ENCODE measurements at places on chromosomes 5 and 9. TPM values are rescaled to one million over a fixed set of nuclear protein-coding genes. Genes with fewer than 3 reads are reported as not detected.

Gene FSD1L
- 3.0 TPM for total RNA-seq

Gene KIF4B
- 0.05 TPM for total RNA-seq

Gene MRPS30
- 73.3 TPM for total RNA-seq

Gene CDC14B
- total RNA-seq: 1.5 TPM

Gene KCNMB1
- total RNA-seq: not detected

Gene TAF1L
- 0.02 TPM for total RNA-seq

Gene CDKN2B-AS1
- 0.23 TPM for total RNA-seq

Gene ARHGEF39
- 23.1 TPM for total RNA-seq

Gene ADAMTSL1
- not detected for total RNA-seq

Gene TAF11L10
- not detected for total RNA-seq

Gene UIMC1
- total RNA-seq: 50.4 TPM

Gene RLN2
- total RNA-seq: 4.9 TPM

Gene CFAP157
- total RNA-seq: not detected

Gene GPR150
- 0.46 TPM for total RNA-seq

Gene PKD2L2
- 0.30 TPM for total RNA-seq

Gene KIAA0825
- total RNA-seq: 1.3 TPM

Gene KCNT1
- total RNA-seq: not detected

Gene LCN15
- total RNA-seq: not detected

Gene ANKRD33B
- total RNA-seq: 4.9 TPM

Gene OLFML2A
- not detected for total RNA-seq

Gene COL23A1
- total RNA-seq: not detected

Gene ITGA1
- 3.9 TPM for total RNA-seq

Gene PTGS1
- not detected for total RNA-seq

Gene CCDC192
- total RNA-seq: not detected

Gene FCHSD1
- 32.9 TPM for total RNA-seq

Gene TMEFF1
- not detected for total RNA-seq

Gene SOX30
- 0.44 TPM for total RNA-seq

Gene CARTPT
- not detected for total RNA-seq

Gene TRAF1
- total RNA-seq: 103 TPM

Gene AK8
- total RNA-seq: 0.21 TPM

Gene CTXN3
- total RNA-seq: not detected

Gene ROR2
- not detected for total RNA-seq

All from activated CD4-positive, alpha-beta T cell treated with anti-CD3 and anti-CD28 coated beads for 36 hours (primary cell).